ENCODE measurements at places on chromosomes 13 and 19.

DNA sequence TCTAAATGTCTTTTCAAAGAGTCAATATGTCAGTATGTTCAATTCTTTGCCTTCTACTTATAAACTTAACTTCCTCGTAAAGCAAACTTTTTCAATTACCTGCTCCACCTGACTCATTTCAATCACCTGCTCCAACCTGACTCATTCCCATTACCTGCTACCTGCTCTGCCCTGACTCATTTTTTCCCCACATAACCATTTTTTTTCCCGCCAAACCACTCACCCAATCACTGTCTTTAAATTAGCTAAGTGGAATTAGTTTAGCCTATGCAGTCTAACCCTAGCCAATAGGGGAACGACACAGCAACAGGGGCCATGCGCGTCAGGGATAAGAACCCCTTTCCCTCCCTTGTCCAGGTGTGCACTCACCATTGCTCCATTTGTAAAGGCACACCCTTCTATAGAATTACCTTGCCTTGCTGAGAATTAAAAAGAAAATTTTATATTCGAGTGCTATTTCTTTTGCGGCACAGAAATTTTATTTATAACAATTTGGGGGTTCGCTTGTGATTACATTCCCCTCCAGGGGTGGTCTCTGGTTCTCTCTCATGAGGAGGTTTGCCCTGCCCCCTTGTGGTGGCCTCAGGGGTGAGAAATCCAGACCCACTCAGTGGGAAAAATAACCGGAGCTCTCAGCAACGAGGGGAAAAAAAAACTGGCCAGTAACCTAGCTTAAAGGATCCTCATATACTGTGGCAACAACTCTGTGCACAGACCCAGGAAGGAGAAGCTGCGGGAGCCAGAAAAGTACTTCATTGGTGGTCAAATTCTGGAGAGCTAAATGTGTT lies 193.1 kb downstream of the ZNF486 start:
- no peak for DNase-seq

DNA sequence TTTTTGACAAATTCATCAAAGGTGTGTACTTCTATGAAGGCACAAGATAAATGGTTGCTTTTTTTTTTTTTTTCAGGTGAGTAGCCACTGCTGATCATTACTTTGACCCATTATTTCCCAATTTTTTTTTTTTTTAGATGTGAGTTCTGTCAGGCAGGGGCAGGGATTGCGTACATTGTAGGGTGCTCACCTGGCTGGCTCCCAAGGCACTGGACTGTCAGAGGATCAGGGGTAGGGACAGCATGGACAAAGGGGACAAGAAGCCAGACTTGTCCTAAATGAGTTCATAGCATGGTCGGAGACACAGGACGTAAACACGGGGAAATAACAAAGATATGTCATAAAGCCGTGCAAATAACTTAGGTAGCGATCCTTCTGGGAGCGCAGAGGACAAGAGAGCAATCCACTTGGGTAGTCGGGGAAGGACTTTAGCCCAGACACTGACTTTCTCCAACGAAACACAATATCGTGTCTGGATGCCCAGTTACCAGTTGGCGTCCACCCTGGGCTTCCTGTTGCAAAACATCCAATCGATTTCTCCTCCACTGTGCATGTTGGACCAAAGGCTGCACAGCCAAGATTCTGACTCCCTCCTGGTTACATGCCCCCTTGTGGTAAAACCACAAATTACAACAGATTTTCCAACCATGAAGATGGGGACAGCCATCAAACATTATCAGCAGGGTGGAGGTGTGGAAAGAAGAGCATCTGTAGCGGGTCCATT lies 27.5 kb upstream of the KATNAL1 start:
- DNase-seq: no peak

- no peak for DNase-seq
Measured at GRCh38 chr13:98143157-98143553, 261 bp downstream of the FARP1 start.

- DNase-seq: no peak
Measured at GRCh38 chr19:29098863-29099481, 114.0 kb downstream of the UQCRFS1 start.

DNA sequence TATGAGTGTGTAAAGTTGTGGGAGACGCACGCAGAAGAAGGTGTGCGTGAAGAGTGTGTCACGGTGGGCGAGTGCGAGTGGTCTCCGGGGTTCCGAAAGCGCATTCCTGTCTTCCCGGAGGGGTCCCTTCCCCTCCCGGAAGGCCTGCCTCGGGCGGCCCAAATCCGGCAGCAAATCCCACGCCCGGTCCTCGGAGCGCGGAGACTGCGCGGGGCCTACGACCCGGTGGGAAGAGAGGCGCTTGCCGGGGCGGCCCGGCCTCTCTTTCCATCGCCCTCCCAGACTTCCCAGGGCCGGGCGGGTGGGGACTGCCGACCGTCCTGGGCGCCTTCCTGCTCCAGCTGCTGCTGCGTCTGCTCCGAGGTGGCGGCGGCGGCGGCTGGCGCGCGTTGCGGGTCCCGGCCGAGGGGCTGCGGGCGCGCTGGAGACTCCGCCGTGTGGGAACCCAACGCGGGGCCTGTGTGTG lies 2.1 kb downstream of the ZIC5 start:
- no peak for DNase-seq

GRCh38 chr19:17125728-17126677 lies 50.4 kb downstream of the MYO9B start:
- DNase-seq: no peak

GRCh38 chr19:2171349-2172145 lies 7.8 kb downstream of the DOT1L start:
- no peak for DNase-seq

- DNase-seq: no peak
Measured at GRCh38 chr13:63700350-63700749, 2284.7 kb upstream of the PCDH20 start.

GRCh38 chr19:33621065-33621785 lies 528 bp upstream of the CHST8 start:
- DNase-seq: no peak

DNA sequence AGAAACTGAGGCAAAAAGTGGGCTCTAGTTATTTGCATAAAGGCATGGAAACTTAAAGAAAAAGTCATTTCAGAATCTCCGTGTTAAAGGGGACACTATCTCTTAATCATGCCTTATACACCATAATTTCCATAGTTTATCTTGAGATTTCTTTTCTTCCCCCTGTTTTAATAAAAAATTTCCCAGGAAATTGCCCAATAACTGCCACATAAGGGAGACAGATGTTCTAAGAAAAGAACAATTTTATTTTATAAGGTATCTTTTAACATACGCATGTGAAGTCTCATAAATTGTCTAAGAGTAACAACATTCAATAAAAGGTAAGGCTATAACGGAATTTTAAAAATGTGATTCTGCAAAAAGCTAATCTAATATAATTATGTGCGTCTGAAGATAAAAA lies 371.3 kb downstream of the IRS2 start:
- DNase-seq: no peak

DNA sequence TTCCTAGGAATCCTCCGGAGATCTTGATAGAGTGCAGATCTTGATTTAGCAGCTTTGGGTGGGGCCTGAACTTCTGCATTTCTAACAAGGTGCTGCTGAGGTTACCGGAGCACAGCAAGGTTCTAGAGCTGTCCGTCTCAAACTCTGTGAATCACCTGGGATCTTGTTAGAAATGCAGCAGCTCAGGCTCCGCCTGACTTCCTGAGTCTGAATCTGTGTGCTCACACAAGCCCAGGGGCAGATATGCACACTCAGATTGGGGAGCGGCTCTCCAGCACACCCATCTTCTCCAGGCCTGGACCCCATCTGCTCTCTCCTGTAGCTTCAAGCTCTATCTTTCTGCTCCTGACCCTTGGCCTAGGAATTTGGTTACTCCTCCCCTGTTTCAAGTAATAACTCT lies 3.5 kb upstream of the TEX26 start:
- no peak for DNase-seq

GRCh38 chr13:107866032-107866940 lies 349.1 kb downstream of the LIG4 start:
- no peak for DNase-seq

DNA sequence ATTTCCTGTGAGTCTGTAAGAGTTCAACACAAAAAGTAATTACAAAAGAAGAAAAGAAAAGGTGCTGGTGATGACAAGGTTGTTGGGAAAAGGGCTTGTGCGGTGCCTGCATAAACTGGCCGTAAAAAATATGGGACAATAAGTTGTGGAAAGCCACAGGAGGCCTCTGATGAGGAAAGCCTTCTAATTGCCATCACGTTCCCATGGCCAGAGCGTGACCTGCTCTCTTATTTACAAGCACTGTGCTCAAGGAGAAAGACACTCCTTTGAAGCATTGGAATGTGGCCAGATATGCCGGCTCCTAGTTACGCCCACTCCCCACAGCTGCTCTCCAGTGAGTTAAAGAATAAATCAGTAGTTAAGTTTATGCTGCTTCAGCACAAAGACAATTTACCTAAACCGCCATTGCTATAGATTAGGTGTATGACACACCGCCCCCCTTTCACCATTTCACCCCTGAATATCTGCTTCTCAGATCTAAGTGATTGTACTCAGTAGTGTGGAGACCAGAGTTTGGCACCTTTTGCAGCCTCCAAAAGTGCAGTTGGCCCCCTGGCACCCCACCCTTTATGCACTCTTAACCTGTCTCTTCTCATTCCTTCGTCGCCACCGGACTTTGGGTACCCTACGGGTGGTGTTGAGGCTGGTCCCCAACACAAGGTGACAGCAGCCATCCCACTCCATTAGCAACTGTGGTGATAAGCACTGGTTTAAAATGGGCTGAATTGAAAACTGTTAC lies 8.1 kb upstream of the PGLYRP1 start:
- DNase-seq: no peak

DNA sequence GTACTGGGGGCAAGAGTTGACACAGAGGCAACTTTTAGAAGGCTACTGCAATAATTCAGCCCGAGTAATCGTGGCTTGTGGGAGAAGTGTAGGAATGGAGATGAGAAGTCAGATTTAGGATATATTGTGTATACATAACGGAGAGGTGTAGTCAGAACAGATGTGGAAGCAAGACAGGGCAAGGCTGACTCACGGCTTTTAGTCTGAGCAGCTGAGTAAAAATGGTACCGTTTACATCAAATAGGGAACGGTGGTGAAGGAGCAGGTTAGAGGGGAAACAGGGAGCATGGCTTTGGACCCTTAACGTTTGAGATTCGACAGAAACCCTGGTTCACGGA lies 796 bp upstream of the LSM14A start:
- DNase-seq: no peak

- no peak for DNase-seq
Measured at GRCh38 chr13:80873589-80873988, 532.7 kb upstream of the SPRY2 start.

DNA sequence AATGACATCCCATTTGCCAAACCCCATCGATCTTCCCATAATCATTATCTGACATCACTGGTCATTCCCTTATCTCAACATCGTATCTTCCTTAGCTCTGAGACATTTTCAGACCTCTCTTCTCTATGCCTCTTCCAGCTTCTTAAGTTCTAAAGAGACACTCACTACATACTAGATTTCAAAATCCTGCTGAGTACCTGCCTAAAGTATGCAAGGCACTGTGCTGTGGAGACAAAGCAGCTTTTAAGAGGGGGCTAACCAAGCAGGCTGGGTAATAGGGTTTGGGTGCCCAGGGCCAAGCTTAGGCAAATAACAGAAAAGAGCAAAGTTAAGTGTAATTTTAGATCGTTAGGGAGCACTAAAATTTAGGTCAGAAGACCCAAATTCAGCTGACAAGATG lies 3.4 kb upstream of the POMP start:
- no peak for DNase-seq

GRCh38 chr19:57239982-57240310 lies 486 bp upstream of the ZNF805 start:
- no peak for DNase-seq

GRCh38 chr19:35868172-35868822 lies at the start of gene APLP1:
Gene APLP1, plus strand, starts transcription at chr19:35868574. Its CDS starts 63 bp downstream, at chr19:35868637.
- DNase-seq: no peak

GRCh38 chr19:58579473-58580142 lies 6.5 kb upstream of the MZF1 start:
- DNase-seq: no peak

GRCh38 chr19:1377965-1378785 lies 5.5 kb upstream of the NDUFS7 start:
- DNase-seq: no peak

DNA sequence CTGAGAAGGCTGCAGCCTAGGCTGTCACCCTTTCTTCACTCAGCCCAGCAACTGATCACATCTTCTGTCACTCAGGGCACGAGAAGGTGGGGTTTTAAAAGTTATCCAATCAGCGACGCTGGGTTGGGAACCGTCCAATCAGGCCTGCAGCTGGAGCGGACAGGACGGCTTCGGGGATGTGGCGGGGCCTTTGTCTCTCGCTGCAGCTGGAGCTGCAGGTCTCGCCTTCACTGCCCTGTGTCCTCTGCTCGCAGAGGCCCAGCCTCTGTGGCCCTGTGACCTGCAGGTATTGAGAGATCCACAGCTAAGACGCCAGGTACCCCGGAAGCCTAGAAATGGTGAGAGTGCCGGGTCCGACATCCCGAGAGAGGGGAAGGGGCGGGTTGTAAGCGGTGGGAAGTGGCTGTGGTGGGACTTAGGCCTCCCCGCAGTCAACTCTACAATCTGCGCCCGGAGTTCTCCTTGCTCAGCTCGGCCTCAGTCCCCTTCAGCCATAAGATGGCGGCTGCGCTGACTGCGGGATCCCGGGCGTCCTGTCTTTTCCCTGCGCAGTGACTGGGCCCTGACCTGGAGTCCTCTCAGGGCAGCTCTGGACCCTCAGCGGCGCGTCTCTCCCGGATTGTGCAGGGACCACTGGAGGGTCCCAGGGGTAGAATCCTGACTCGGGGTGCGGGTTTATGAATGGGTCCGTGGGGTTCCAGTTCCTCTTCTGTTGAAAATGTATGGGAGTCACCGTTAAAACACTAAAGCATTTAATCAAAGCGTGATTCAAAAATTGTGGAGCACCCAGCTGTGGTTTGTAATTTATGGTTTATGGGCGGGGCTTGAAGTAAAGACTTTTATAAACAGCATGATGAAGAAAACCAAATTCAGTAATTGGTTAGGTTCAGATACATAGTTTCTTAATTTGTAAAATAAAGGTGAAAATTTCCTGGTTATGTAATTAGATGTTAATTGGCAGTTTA lies at the start of gene ZNF714:
TSS of gene ZNF714 (plus strand) at position 193 of the 965 bp plus-strand sequence. CDS start 16,066 bp downstream, outside the sequence.
- no peak for DNase-seq

DNA sequence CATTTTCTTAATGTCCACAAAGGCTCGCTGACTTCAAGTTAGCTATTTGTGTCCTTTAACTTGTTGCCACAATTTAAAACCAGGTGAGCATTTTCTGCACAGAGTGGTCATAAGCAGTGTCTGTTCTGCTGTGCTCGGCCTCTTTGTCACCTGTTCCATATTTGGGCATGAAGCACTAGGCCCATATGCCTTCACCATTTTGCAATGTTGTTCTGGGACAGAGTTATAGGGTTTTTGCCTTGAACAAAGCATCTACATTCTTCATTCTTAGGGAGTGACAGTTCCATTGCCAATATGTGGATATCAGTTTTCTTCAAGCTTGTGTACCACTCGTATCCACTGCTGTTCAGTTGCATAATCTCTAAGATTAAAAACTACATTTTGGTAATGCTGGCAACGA lies 56.1 kb downstream of the LRCH1 start:
- no peak for DNase-seq

GRCh38 chr13:76387566-76387965 lies 498.6 kb downstream of the KCTD12 start:
- no peak for DNase-seq

DNA sequence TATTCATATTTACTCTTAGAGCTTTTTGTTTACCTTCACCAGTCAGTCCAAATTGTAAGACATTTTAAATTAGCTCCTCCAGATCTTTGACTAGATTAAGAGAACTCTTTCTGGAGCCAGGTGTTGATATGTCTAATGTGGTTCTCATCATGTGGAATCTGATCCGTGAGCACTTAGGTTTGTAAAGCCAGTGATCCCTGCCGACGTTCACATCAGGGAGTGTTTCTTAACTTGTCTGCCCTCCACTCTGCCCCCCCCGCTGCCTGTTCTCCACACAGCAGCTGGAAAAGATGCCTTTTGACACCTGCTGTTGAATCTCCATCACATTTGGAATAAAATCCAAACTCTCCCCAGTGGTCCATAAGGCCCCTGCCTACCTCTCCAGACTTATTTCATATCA lies 17.7 kb downstream of the METTL21C start:
- DNase-seq: no peak
